ENCODE measurements at places on chromosomes 13 and 19.

DNA sequence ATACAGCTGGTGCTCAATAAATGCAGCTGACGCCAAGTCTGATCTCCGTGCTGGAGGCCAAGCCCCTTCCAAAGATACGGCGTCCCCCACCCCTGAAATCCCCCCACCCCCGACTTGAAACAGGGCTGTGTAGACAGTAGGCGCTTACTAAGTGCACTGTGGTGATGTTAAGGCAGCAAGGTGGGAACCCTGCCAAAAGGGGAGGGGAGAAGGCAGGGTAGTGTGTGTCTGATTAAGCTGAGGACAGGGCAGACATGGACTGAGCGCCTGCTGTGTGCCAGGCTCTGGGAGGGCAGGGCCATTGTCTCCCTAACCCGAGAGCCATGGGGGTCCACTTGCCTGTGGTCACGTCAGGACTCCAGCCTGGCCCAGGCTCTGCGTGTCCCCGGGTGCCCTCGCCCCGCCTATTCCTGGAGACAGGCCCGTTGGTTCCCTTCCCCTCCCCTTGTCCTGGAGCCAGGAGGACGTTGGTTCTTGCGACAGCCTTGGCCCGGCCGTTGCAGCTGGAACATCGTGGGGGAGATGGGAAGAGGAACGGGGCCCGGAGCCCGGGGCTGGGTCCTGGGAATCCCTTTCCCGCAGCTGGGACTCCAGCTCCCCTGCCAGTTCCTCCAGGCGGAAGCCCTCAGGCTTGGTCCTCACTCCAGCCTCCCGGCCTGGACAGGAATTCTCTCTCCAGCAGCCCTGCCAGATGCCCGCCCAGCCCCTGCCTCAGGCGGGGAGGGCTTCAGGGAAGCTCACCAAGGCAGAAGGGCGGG lies 1.7 kb upstream of the ELANE start:
- peak; percentile 92 for DNase-seq

DNA sequence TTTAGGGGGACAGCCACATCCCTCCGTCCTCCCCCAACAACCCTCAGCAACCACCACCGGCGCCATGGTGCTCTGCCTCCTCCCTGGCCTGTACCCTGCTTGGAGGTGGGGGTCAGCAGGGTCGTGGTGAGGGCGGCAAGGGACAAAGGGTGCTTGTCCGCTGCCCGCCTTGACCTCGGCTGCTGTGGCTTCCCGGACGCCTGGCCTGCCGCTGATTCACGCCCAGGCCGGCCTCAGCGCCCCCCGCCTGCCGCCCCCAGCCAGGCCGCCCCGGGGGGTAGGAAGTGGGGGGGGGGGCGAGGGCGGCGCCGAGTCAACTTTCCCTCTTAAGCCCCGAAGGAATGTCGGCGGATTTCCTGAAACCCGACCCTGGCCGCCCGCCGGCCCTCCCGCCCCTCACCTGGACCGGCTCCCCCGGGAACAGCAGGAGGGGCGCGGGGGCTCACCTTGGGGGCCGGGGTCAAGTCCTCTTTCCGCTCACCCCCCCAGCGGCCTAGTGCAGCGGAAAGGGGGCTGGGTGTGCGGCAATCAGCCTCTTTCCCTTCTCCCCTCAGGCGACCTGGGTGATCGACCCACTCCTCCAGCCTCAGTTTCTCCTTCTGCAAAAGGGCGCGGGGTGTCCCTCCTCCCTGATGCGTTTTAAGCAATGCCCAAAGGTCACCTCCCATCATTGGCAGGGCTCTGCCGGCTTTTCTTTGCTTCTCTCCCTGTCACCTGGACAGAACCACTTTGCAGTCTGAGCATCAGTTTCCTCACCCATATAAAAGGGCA lies 1.9 kb upstream of the TMEM59L start:
- DNase-seq: no peak

DNA sequence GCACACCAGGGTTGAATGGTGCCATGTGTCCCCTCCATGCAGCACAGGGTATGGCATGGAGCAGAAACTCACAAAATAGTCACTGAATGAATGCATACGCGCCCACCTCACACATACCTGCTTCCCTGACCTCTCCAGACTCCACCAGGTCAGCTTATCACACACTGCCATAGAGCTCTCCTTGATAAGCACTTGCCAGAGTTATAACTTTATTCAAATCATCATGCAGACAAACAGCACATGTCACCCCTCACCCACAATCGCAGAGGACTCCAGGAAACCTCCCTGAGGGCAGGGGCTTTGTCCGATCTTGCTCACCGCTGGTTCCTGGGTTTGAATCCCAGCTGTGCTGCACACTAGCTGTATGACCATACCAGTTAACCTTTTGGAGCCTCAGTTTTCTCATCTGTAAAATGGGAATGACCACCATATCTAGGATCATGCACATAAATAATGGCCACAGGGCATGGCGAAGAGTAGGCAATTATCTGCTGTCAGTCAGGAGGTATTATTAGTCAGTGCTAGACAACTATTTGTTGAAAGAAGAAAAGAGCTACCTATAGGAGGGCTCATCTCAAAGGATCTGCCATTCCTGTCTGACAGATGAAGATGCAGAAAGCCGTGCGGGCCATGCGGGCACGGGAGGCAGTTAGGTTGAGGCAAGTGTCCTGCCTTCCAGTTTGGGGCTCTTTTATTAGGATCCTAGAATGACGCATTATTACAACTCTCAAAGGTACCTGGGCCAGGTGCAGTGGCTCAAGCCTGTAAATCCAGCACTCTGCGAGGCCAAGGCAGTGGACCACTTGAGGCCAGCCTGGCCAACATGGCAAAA lies 14.0 kb downstream of the XRCC1 start:
- no peak for DNase-seq

GRCh38 chr13:98571955-98572662 lies 4.8 kb downstream of the STK24 start:
- peak; percentile 71 for DNase-seq

DNA sequence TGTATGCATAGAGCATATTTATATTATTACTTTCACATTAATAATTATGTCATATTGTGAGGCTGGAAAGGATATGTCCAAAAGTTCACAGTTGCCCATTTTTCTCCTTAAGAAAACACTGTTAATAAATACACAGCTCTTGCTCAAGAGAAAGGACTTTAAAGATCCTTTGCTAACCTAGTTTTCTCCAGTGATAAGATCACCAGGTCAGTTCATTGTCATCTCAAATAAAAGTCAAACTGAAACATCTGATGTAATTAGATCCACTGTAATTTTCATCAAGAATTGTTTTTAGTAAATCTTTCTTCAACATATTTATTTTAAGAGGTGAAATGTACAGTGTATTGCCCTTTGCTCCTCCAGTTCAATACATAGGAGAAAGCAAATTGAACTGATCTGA lies 82.8 kb upstream of the KLHL1 start:
- no peak for DNase-seq
